ENCODE measurements at places on chromosomes 1 and 21. TPM values are rescaled to one million over a fixed set of nuclear protein-coding genes. Genes with fewer than 3 reads are reported as not detected.

GRCh38 chr1:59194621-59195020 lies 102.3 kb upstream of the FGGY start:
- DNase-seq, result no peak

- no peak for DNase-seq
Measured at GRCh38 chr21:42490720-42491119, 5.3 kb downstream of the RSPH1 start.

- no peak for DNase-seq
Measured at GRCh38 chr1:54502342-54502741, 45.7 kb upstream of the ACOT11 start.

DNA sequence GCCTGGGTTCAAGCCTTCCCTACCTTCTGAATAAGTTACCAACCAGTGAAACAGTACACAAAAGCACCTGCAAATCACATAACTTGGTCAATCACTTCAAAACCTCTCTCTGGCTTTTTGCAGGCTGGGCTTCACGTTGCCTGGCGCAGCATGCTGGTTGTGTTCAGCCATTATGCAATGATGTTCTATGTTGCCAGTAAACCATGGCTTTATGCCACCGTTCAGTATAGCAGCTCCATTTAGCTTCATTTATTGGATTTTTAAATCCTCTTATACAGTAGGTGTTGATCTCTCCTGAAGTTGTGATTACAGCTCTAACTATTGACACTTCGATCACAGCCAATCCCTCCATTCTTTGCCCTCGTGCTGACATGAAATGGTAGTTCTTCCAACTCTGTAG lies 233.6 kb upstream of the PTBP2 start:
- no peak for DNase-seq

GRCh38 chr1:3030663-3031381 lies 9.6 kb downstream of the ACTRT2 start:
- DNase-seq, result no peak

- peak; percentile 83 for DNase-seq
Measured at GRCh38 chr1:206631085-206631509, 4.2 kb upstream of the DYRK3 start.

- peak; percentile 25 for DNase-seq
Measured at GRCh38 chr1:113872219-113872935, 865 bp upstream of the PTPN22 start.

DNA sequence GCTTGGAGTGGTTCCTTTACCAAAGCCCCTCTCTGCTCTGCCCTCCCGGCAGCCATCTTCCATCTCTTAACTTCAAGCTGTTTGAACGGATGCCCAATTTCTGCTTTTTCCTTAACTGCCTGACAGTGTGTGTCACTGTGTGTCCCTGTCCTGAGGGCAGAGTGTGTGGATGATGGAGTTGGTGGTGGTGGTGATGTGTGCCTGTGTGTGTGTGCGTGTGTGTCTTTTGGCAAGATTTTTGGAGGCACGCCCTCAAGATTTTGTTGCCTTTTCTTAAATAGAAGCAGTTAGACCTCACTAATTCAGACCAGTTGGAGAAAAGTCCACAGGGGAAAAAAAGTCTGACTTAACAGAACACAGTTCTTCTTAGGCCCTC lies 30.3 kb downstream of the SERTAD4 start:
- no peak for DNase-seq

GRCh38 chr1:182939413-182939812 lies 13.6 kb downstream of the SHCBP1L start:
- no peak for DNase-seq

- peak; percentile 46 for DNase-seq
Measured at GRCh38 chr1:39063775-39064174, 37.6 kb downstream of the NDUFS5 start.

DNA sequence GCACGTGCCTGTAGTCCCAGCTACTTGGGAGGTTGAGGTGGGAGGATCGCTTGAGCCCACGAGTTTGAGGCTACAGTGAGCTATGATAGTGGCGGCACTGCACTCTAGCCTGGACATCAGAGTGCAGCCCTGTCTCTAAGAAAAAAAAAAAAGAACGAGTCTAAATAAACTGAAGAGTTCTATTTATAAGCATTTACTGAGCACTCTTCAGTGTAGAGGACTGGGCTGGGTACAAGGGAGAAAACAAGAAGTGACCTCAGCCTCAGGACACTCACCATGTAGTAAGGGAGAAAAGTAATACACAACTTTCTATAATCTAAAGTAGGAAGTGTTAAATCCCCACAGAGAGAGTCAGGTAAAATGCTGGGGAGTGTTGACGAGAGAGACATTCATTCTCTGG lies 35.0 kb downstream of the NAV1 start:
- no peak for DNase-seq

GRCh38 chr1:205124726-205125125 lies 2.9 kb upstream of the RBBP5 start:
- DNase-seq, result no peak

GRCh38 chr1:214208460-214208859 lies 72.5 kb upstream of the SMYD2 start:
- DNase-seq, result no peak

GRCh38 chr1:74480068-74480467 lies 32.3 kb downstream of the LRRC53 start:
- no peak for DNase-seq

- no peak for DNase-seq
Measured at GRCh38 chr1:151860504-151861187, 7.1 kb upstream of the THEM5 start.

DNA sequence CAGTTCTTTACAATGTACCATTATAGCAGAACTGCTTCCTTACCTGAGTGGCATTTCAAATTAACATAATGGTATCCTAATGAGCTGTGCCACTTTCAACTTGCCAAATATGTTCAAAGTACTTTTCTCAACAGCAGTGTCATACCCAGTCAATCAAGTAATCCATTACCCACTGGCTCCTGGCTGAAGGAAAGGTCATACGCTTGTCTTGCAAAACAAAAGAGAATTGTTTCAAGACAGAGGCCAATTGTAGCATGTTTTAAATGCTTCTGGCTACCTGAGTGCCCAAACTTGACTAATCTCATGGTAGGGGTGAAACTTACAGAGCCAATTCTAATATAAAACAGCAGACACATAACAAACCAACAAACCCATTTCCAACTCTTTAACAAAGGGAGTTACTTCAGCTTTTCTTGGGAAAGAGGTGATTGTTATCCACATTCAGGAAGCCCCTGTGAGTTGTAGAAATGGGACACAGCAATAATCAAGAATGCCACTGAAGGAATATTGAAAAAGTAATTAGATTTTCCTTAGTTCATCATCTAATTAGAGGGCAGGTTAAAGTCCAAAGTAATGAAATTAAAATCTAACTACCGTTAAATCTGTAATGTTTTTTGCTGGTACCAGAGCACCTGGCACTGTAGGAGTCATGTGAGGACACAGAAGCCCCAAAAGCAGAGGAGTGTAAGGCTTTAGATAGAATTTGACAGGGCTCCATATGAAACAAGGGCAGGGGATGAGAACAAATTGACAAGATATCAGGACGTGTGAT lies 241.9 kb downstream of the RWDD3 start:
- DNase-seq, result no peak

DNA sequence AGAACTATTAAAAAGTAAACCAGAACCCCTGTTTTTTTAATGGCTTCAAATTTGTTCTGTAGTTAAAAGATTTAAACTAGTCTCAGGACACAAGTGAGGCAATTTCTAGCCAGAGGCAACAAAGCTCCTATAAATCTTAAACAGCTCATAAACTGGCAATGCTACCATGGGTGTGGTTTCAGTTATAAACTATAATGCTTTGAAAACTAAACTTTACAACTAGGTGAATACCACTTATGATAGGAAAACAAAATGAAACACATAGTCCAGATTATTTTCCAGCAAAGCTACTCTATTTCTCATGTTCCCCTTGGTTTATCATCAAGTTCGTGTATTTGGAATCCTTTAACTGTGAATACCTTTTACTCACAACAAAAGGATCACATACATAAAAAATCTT lies 282.5 kb downstream of the VAV3 start:
- DNase-seq, result no peak

GRCh38 chr1:99598738-99599411 lies 47.0 kb upstream of the PALMD start:
- peak; percentile 80 for DNase-seq

GRCh38 chr21:33554982-33555344 lies 12.1 kb downstream of the SON start:
- no peak for DNase-seq

DNA sequence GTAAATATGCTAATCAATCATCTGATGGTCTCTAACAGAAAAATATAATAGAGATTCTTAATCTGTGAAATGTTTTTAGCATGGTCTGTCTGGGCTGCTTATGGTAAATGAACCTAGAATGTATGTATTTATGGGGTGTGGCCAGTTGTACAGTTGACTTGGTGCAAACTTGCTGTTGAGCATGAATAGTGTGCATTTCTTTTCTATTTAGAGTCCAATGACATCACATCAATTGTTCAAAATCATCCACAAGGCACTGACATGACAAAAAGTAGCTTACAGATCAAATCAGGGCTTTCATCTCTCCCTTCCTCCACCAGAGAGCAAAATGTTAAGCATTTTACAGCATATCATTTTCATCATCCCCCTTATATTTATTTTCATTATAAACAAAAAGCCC lies 1010.3 kb downstream of the KCNT2 start:
- no peak for DNase-seq

DNA sequence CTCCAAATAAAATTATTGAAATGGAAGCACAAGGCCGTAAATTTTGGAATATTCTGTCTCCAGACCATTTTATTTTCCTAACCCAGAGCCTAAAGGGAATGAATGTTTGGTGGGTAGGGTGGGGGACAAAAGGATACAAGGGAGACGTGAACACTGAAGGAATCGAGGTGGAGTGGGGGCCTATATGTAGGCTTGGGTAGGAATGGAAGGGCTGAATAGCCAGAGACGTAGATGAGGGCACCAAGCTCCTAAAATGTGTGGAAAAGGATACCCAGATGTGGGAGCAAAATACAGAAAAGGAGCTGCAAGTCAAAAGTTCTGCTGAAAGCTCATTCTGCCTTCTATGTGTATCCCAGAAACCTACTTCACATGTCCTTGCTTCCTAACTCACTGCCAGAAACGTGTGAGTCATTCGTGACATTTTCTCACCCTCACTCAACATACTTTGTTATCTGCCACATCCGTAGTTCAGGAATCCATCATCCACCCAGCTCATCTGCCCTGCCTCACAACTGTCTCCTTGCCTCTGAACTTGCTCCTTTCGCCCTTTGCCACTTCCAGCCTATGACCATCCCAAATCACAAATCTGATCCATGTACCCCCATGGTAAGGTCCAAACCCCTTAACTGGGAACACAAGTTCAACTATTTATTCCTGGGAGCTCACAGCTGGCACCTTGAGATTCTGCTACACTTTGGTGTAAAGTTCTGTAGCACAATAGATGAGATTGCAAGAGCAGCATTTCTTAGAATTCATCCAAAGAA lies 84.1 kb upstream of the PRDX6 start:
- DNase-seq, result peak; percentile 32

DNA sequence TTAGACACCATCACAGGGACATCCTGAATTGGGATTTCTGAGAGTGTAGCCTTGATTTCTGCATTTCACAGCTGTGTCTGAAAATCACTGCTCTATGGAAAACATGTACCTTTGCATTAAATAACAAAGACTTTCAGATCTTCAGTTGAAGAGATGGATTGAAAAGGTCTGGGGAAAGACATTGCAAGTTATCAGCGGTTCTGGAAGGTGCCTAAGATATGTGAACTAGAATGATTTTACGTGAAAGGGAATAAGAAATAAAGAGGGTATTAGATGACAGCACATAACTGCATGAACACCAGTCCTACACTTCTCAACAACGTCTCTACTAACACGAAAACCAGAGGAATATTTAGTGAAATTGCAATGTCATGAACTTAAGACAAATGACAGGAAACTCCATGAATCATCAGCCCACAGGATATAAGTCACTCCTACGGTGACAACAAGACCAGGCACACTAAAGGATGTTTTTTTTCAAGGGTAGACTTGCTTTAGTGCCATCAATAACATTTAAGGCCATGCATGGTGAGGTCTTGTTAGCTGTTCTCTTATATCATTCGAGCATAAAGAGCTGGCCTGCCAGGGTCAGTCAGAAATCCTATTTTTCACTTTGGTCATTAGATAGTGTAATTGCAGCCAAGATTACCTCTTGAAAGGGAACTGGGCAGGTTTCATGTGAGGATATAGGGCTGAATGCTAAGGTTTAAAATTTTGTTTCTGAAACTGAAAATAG lies 283.1 kb downstream of the GRIK1 start:
- DNase-seq, result peak; percentile 91

GRCh38 chr21:35051287-35051818 lies 2.3 kb upstream of the RUNX1 start:
- peak; percentile 72 for DNase-seq

DNA sequence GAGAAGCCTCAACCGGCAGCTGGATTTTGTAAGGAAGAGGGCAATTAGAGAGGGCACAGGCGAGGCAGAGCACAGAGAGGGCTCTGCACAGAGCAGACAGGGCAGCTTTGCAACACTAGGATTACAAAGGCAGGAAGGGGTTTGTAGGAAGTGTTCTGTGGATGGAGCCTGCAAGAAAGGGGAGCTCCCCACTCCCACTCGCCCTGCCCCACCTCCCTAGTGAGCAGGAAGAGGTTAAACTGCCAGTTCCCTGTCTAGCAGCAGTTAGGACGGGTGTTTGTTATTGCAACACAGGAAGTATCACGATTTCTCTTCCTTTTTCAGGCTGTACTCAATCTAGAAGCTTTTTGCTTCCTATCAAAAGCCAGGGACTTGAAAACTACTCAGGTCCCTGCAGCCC lies 63.3 kb upstream of the LRRC8D start:
- peak; percentile 85 for DNase-seq

- no peak for DNase-seq
Measured at GRCh38 chr1:185393815-185394214, 76.8 kb upstream of the IVNS1ABP start.

GRCh38 chr1:30446508-30446907 lies 276.9 kb downstream of the MATN1 start:
- no peak for DNase-seq

GRCh38 chr1:51653127-51653526 lies 36.2 kb downstream of the OSBPL9 start:
- no peak for DNase-seq

- DNase-seq, result no peak
Measured at GRCh38 chr1:171460018-171460620, 25.2 kb upstream of the PRRC2C start.

- no peak for DNase-seq
Measured at GRCh38 chr1:203990118-203990517, 82.8 kb upstream of the SOX13 start.

TEKT2 gene
- total RNA-seq, result 0.38 TPM

HIVEP3 gene
- 4.0 TPM for total RNA-seq

ASCL5 gene
- total RNA-seq, result not detected

ZNF683 gene
- total RNA-seq, result not detected

PGLYRP3 gene
- not detected for total RNA-seq

LIPI gene
- total RNA-seq, result not detected

MTFR1L gene
- total RNA-seq, result 34.8 TPM
